ENCODE measurements at places on chromosomes 3 and 15.

DNA sequence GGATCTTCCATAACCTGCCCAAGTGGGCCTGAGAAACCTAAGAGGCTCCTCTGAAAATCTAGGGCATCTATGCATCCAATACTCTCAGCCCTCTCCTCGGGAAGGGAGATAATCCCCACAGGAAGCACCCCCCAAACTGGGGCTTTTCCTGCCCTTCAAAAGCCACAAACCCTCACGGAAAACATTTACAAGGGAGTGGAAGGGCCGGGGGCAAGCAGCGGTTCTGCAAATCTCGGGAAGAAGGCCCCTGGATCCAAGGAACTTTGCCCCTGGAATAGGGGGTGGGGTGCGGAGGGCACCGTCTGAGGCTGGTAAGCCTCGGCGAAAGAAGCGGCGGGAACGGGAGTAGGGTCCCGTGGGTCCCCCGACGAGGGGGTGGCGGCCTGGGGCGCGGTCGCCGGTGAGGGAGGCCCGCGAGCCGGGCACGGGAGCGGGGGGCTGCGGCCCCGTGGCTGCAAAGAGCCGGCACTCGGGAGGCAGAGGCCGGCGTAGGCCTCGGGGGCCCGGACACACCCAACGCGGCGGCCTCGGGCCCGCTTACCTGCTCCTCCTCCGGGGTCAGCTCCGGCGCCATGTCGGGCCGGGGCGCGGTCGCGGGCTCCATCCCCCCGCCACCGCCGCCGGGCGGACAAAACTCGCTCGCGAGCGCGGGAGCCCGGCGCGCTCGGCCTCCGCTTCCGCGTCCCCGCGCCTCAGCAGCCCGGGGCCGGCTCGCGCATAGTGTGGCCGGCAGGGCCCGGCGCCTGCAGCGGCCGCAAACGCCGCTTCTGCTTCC, 755 bp downstream of the PTPN9 start:
- peak; percentile 73 for DNase-seq

- peak; percentile 88 for DNase-seq
Measured at GRCh38 chr3:46909535-46910161, 32.1 kb downstream of the PTH1R start.

DNA sequence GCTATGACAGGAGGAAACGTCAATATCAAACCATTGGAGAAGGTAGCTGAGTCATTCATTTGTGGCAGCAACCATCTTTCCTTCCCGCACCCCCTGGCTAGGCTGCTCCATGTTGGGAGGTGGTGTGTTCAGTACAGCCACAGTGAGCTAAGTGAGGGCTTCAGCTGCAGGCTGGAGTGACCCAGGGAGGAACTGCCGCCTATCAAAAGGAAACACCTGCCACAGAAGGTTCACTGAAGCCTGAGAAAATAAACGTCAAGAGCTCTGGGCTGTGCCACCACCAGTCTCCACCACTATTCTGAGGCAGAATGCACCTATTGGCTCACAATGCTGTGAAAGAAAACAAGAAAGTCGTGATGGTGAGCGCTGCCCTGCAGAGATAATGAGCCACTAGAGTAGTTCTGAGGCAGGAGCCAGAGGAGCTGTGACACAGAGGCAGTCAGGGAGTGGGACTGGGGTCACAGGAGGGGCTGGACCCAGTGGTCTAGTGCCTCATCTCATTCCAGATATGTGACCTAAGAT, 34.8 kb upstream of the CD47 start:
- DNase-seq, result peak; percentile 43

DNA sequence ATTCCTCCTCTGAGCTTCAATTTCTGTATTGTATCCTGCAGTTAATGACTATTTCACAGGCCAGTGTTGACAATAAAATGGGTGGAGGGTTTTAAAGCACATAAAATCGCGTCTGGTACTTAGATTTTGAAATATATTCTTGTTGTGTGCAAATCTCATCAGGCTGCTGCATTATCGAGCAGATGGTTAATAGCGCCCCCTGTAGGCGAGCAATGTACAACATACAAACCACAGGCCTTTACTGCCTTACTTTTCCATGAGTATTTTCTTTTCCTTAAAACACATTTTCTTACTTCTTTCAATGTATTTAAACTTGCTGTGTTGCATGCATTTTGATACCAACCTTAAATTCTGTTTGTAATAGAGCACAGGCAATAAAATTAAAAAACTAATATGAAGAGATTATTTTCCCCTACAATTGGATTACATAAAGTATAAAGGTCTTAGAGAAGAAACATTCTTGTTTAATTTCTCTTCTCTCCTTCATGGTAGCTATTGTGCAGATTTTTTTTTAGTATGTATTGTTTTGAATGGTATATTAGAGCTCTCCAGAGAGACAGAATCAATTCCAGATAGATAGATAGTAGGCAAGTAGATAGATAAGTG, 608.4 kb downstream of the CADM2 start:
- DNase-seq, result peak; percentile 49

DNA sequence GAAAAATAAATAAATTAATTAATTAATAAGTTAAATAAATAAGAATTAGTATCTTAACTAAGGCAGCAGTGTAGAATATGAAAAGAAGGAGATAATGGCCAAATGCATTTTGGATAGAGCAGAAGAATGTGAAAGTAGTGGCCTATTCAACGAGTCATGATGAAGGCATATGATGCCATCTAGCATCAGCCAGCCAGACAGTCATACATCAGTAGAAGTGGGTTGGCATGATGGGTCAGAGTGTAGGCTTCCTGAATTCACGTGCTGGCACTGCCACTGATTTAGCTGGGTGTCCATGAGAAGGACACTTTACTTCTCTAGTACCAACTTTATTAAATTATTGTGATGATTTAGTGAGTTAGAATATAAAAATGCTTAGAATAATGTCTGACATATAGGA, 256.1 kb upstream of the ARPP21 start:
- no peak for DNase-seq

Data from right cardiac atrium (tissue), 5 donors.